Right ventricle myocardium inferior (tissue), 1 donor: ENCODE measurements at places on chromosomes 6 and 20.

GRCh38 chr20:53695797-53696527 is 102.3 kb upstream of the ZNF217 start:
- no peak for DNase-seq

DNA sequence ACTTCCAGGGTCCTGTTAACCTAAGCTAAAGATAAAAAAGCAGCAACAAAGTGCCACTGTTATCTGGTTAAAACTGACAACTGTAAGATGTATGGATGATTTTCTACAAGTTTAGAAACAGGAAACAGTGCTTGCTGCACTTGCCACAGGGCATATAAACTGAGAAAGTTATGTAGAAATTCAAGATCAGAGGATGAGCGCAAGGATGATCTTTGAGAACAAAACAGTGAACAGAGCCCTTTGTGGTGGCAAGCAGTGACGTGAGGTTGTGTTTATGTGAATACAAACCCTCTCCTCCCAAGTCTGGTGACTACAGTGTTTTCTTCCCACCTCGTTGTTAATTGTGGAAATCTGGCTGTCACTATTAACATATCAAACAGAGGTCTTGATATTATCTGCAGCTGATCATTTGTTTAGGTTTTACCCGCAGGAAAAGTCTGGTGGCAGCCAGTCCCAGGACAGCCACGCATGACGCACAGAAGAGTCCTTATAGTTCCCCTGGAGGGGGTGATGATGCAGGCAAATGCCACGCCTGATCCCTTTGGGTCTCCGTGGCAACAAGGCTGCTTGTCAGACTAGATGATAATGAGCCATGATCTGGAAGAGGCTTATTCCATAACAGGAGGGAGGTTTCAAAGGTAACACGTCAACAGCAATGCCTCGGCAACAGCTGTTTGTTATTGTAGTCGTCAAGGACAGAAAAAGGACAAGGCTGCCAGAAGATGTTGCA is 43.1 kb upstream of the TNFAIP3 start:
- peak; percentile 84 for DNase-seq

DNA sequence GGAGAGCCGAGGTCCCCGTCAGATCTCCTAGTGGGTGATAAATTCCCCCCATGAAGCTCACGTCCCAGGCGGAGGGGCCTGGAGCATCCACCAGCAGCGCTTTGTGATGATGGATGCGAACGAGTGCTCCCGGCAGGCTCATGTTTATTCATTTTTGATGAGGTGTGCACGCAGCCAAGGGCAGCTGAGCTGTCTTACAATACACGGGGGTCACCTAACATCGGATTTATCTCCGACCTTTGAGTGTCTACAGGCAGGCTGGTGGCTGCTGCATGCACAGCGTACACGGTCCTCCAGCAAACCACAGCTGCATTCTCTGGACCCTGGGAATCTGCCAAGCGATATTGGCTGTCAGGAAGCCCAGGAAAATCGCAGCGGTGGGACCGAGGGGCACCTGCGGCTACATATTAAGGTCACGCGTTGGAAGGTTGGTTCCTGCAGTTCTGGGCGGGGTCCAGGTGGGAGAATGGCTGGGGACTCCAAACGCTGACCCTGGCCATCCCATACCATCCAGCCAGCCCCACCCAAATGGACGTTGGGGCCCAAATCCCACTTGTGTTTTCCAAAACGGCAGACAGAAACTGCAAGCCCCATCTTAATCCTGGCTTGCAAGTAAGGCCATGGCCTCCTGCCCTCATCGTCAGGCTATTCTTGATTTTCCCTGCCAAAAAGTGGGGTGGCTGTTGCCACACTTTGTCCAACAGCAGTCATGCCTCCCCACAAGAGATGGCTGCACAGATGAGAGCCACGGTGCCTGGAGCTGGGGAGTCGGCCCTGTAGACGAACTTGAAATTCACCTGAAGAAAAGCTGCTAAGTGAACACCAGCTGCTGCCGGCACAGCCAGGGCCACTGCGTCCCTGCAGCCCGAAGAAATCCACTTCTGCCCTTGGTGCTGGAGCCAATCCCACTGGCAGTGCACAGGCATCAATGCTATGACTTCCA is 399.9 kb downstream of the TAF4 start:
- DNase-seq: peak; percentile 48

GRCh38 chr20:51022803-51023616 is at the start of gene KCNG1:
Gene KCNG1 (minus strand): TSS chr20:51023107. CDS start chr20:51010338, 12,769 bp downstream.
- peak; percentile 74 for DNase-seq
